ENCODE measurements at places on chromosomes 3 and 15. TPM values are rescaled to one million over a fixed set of nuclear protein-coding genes. Genes with fewer than 3 reads are reported as not detected.

KIF15 gene
- 8.6 TPM for total RNA-seq

CDAN1 gene
- 7.8 TPM for total RNA-seq

EPHB1 gene
- not detected for total RNA-seq

PLA2G4F gene
- total RNA-seq: not detected

OR5K1 gene
- total RNA-seq: not detected

MTFMT gene
- total RNA-seq: 23.7 TPM

CRYGS gene
- total RNA-seq: 0.57 TPM

SPSB4 gene
- 0.13 TPM for total RNA-seq

SLC28A1 gene
- not detected for total RNA-seq

PLAAT1 gene
- total RNA-seq: not detected

TGM5 gene
- not detected for total RNA-seq

GOLGA8F gene
- not detected for total RNA-seq

FAM174B gene
- total RNA-seq: 7.5 TPM

EPB42 gene
- total RNA-seq: not detected

PDZRN3 gene
- total RNA-seq: not detected

TM4SF18 gene
- total RNA-seq: 44.7 TPM

ZNF502 gene
- 1.8 TPM for total RNA-seq

NSUN3 gene
- 6.8 TPM for total RNA-seq

NEK11 gene
- total RNA-seq: 4.2 TPM

GRK7 gene
- total RNA-seq: not detected

LRRC2 gene
- total RNA-seq: not detected

ROPN1B gene
- total RNA-seq: not detected

BTD gene
- 14.7 TPM for total RNA-seq

APOD gene
- 0.51 TPM for total RNA-seq

ITIH4 gene
- 0.84 TPM for total RNA-seq

SRGAP3 gene
- 0.31 TPM for total RNA-seq

ADGRG7 gene
- not detected for total RNA-seq

PPARG gene
- total RNA-seq: 40.6 TPM

HIGD1A gene
- total RNA-seq: 77.6 TPM

TCF12 gene
- 50.3 TPM for total RNA-seq

DPPA2 gene
- total RNA-seq: not detected

TRPM7 gene
- total RNA-seq: 27.6 TPM

ISG20 gene
- total RNA-seq: 39.7 TPM

PSTPIP1 gene
- total RNA-seq: not detected

FBXL2 gene
- 7.8 TPM for total RNA-seq

ELL3 gene
- 1.6 TPM for total RNA-seq

Data from A549 treated with DMSO at 1 μM for 4 hours (cell line).